ENCODE measurements at places on chromosomes 2 and 18.
A peak's percentile ranks its signal among the peaks of the same experiment; 100 is the strongest.

DNA sequence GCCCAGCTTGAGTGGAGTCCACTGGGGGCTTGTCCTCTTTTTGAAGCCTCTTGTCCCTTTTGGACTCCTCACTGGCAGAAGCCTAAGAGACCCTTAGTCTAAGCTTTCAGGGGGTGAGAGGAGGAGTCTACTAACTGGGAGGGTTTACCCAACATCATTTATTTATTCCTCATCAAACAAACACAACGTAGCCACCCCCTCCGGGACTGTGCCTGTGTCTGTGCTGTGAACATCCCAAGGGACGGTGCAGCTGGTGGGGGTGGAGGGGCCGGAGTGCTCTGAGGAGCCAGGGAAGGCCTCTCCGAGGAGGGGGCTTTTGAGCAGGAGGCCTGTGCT lies 42.7 kb upstream of the TAF1B start:
- DNase-seq: no peak

DNA sequence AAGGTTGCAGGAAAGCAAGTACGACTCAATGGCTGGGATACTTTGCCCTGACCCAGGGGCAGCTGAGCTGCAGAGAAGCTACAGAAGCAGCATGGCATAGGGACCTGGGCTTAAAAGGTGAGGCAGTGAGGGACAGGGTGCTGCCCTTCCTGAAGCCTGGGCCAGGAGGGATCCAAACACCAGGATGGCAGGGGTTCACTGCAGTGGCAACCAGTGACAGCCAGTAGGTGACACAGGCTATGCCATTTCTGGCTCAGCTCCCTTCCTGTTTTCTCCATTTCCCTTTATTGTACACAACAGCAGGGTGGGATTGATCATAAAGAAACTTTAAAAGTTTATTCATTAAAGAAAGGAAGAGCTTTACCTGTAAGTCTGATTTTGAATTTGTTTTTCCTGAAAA lies 48.8 kb downstream of the CABYR start:
- DNase-seq: no peak

DNA sequence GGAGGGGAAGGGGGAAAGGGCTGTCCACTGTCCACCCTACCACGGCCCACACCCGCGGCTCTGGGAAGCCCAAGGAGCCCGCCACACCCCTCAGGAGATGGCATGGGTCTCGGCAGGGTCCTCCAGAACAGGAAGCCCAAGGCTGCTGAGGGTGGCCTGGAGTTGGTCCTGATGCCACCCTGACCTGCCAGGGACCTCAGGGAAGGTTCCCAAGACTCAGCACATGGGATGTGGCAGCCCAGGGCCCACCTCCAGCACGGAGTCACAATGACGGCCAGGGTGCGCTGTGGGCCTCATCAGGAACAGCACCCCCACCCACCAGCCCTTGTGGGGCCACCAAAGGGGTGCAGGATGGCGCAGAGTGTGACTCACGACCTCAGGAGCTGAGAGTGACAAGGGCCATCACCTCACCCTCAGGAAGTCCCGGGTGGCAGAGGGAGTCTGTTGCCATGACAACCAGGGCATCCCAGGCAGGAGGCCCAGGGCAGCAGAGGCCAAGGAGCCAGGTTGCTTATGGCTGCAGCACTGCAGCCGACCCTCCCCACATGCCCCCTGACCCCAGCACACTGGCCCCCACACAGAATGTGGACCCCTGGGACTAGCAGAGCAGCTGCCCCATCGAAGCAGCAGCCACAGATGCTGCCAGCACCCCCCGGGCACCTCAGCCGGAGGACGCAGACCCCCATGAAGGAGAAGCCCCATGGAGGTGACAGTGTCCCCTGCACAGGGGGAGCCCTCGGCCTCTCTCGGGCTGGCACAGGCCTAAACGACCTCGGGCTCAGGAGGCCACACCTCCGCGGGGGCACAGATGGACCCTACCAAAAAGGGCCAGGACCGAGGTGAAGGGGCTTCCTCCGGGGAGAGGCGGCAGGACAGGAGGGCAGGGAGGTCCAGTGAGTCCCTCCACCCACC lies 34.3 kb downstream of the KIF1A start:
- no peak for DNase-seq

DNA sequence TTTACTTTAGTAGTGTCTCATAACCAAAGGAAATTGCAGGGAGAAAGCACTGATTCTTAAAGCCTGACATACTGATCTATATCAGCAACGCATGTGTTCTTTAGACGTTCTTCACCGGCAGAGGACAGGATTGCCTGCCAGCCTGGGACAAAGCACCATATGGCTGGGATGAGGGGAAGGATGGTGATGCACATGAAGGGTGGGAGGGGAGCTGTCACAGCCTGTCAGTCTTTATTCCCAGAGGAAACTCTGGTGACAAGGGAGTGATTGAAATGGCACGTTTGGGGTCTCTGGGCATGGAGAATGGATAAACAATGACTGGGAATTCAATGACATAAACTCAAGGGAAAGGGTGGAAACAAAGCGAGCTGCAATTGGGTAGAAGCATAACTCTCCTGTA lies 808.1 kb downstream of the DCC start:
- DNase-seq: no peak

GRCh38 chr2:136059036-136059472 lies 58.9 kb downstream of the CXCR4 start:
- DNase-seq: no peak

GRCh38 chr18:69980982-69981804 lies 33.5 kb upstream of the CD226 start:
- DNase-seq: no peak

DNA sequence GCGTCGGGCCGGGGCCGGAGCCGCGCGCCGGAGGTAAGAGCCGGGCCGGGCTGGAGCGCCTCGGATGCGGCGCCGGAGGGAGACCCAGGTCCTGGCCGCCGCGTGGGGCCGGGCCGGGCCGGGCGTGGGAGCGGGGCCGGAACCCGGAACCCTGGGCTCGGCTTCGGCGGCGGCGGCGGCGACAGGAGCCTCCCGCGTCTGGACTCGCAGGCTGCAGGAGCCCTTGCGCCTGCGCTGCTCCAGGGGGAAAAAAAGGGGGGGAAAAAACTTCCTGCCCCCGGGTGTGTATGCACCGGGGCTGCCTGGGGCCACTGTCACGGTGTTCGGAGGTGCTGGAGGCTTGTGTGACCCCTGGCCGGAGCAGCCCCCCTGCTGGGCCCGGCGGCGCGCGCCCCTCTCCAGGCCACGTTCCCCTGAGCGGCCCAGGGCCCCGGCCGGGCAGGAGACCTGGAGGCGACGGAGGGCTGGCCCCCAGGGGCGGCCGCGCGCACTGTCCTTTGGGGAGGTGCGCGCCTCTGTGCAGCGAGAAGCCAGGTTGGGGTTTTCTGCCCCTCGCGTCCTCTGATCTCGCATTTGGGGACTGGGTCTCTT lies 864 bp downstream of the KLHL29 start:
- peak; percentile 3 for DNase-seq

DNA sequence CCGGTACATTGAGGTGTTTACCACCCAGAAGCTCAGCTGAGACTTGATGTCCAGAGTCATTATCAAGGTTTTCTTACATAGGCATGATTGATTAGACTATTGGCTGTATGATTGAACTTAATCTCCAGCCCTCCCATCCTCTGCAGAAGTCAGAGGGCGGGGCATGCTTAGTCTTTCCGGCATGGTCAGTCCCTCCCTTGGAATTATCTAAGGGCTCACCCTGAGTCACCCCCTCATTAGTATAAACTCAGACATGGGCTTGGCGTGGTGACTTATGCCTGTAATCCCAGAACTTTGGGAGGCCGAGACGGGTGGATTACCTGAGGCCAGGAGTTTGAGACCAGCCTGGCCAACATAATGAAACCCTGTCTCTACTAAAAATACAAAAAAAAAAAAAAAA lies 243.9 kb downstream of the VAPA start:
- DNase-seq: no peak

GRCh38 chr2:7929281-7929680 lies 752.6 kb upstream of the ID2 start:
- DNase-seq: no peak

- DNase-seq: no peak
Observed at GRCh38 chr2:135532581-135532980, 1.3 kb downstream of the R3HDM1 start.

DNA sequence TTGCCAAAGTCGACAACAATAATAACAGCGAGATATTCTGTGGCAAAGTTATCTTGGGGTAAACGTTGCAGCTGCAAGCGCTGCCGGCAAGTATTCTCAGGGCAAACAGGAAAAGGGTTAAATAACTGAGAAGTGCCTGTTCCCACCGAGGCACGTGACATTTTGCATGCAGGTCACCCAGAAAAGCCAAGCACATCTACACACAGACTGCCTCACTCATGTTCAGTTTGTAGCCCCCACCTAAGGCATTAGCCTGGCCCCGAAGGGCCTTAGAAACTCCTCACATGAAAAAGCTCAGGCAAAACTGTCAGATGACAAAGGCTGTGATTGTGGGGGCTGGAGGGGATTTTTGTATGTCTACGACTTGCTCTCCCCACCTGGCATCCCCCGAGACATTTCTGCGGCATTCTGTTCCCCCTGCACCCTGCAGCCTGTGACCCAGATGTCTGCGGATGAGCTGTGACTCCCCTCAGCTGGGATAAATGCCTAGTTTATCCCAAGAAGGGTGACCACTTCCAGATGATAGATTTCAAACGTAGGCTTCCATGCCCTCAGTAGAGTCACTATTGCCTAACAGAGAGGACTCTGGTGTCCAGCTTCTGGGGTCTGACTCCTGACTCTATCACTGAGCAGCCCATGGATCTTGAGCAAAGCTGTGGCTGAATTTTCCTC lies 215.2 kb upstream of the SIX2 start:
- no peak for DNase-seq

DNA sequence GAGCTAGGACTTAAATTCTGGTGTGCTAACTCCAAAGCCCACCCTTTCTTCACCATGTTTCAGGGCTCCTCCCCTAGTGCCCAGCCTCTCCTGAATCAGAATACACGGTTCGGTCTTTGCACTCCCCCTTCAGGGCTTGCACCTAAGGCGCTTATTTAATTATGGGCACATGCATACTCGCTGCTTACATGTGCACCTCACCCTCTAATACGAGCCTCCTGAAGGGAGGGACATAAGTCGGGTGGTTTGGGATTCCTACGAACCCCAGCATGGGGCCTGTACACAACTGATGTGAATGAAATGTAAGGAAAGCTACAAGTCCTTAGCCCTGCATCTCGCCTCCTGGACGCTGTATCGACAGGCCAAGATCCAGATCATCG lies 435 bp downstream of the IFT172 start:
- DNase-seq: no peak

DNA sequence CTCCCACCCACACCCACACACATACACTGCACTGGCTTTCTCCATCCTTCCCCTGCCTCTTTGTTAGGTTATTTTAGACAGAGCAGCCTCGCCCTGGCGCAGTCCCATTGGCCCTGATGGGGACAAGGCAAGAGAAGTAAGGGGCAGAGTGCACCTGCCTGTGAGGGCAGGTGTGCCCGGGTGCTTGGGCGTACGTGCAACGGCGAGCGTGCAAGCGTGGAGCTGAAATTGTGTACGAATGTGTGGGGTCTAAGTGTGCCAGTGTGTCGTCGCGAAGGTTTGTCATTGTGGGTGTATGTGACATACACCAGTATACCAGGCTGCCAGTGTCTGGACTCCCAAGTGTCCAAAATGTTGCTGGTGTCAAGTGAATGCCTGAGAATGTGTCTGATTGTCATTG lies 544 bp downstream of the LRATD1 start:
- DNase-seq: no peak

- no peak for DNase-seq
Observed at GRCh38 chr2:38610851-38611801, 8.4 kb upstream of the HNRNPLL start.

- no peak for DNase-seq
Observed at GRCh38 chr2:28687171-28687570, 64.5 kb upstream of the PPP1CB start.

DNA sequence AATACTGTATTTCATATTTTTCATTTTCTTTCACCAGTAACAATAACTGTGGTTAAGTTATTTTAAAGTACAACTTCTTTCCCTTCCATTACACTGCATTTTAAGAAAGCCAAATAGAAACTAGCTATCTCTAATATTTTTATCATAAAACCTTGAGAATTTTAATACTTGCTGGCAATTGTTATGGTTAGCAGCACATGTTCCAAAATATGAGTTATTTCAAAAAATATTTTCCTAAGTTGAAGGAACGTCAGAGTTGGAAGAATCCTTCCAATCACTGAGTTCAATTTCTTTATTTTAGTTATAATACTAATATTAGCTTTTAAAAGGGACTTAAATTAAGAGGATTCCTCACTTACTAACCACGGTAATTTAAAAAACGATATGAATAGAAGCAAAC lies 68.4 kb downstream of the SCN9A start:
- no peak for DNase-seq

Measured in activated CD4-positive, alpha-beta T cell treated with anti-CD3 and anti-CD28 coated beads for 4 hours (primary cell).